ENCODE measurements at places on chromosomes 12 and 14.

- no peak for DNase-seq
Measured at GRCh38 chr12:129927316-129927900, 23.6 kb upstream of the TMEM132D start.

- no peak for DNase-seq
Measured at GRCh38 chr12:17976202-17976601, 113.8 kb downstream of the RERGL start.

DNA sequence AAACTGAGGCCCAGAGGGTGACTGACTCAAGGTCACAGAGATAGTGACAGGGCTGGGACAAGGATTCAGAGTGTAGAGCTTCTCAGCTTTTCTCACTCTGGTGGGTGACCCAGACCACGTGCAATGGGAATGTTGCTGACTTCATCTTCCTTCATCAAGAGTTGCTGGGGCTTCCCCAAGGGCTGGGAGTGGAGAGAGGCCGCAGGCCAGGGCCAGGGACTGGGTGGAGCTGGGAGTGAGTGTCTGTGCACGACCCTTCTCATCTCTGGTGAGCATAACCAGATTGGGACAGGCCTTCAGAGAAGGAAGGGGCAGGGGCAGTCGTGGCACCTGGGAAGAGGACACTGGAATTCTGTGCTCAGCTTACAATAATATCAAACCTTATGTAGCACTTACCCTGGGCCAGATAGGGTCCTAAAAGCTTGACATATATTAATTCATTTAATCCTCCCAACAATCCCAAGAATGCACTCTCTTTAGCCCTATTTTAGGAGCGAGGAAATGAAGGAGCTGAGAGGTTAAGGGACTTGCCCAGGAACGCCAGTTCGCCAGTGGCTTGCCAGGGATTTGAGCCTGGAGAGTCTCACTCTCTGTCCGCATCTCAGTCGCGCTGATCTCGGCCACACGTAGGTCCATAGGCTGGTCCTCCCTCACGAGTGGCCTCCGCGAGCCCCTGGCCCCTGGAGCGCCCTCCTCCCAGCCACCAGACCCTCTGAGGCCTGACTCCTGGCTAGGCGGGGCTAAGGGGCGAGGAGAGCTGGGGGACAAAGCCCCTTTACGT is 15.8 kb downstream of the KRT18 start:
- no peak for DNase-seq

DNA sequence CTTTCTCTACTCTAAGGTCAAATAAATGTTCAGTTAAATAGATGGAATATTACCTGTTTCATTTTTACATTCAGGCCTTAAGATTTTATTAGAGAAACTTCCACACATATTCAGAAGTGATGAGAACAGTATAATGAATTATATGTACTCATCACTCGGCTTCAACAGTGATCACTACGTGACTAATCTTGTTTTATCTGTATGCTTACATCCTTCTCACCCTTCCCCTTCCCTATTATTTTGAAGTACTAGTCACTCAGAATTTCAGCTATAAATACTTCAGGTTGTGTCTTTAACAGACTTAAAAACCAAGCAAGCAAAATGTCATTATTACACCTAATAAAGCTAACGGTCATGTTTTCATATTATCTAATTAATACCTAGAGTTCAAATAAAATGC is 34.9 kb downstream of the ETV6 start:
- DNase-seq, result no peak

DNA sequence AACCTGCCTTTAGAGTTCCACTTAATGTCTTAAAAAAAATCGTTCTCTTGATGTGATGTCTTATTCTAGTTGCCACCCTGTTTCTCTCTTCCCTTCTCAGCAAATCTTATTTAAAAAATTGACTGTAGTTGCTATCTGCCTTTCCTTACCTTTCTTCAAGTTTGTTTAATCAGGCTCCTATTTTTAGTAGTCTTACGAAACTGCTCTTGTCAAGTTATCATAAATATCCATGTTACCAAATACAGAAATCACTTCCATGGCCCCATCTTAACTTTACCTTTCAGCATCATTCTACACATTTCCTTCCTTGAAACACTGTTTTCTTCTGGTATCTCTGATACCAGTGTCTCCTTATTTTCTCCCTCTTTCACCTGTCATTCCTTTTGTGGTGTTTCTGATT is 227.3 kb downstream of the ERC1 start:
- DNase-seq, result no peak

GRCh38 chr12:54227376-54227775 is 38.6 kb upstream of the SMUG1 start:
- DNase-seq, result no peak

DNA sequence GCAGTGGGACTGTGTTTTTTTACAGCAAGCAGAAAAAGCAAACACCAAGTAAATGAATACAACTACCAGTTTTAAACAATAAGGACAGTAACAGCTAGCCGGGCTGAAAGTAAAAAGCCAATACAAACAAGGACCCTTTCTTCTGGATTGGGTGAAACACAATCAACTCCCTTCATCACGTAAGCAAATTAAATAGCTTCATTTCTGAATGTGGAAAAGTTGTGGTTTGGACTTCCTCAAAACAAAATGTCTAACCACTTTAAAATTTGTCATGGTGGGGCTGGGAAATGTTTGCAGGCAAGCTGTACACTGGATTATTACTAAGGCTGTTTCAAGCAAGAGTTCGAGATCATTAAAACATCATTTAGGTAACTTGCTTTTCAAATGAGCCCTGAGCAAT is 47.4 kb downstream of the TCHP start:
- no peak for DNase-seq

DNA sequence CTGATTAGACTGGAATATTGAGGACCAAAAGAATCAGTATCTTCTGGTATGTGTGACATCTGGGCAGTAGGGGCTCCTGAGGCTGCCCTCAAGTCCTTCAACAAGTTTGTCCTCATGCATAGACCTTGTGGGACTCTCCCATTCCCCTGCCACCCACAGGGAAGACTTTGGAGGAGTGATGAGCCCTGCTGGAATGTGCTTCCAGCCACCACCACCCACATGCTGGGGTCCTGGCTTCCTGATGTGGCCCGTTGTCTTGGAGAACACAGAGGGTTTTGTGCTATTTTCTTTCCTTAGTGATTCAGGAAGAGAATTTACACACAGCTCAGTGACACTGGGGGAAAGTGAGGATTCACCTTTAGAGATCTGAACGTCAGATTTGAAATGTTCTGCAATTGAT is 29.2 kb upstream of the SEL1L start:
- DNase-seq, result no peak

- DNase-seq, result no peak
Measured at GRCh38 chr14:23415821-23416778, 8.0 kb upstream of the MYH6 start.

GRCh38 chr14:73878436-73878835 is 8.2 kb upstream of the ZNF410 start:
- no peak for DNase-seq

GRCh38 chr12:121883315-121883660 is 5.3 kb upstream of the PSMD9 start:
- no peak for DNase-seq

- no peak for DNase-seq
Measured at GRCh38 chr14:45247427-45247826, 5.6 kb downstream of the MIS18BP1 start.

GRCh38 chr14:75566321-75566720 is 12.1 kb upstream of the FLVCR2 start:
- no peak for DNase-seq

GRCh38 chr12:75705749-75706711 is 194.6 kb upstream of the KRR1 start:
- DNase-seq, result peak; percentile 47

DNA sequence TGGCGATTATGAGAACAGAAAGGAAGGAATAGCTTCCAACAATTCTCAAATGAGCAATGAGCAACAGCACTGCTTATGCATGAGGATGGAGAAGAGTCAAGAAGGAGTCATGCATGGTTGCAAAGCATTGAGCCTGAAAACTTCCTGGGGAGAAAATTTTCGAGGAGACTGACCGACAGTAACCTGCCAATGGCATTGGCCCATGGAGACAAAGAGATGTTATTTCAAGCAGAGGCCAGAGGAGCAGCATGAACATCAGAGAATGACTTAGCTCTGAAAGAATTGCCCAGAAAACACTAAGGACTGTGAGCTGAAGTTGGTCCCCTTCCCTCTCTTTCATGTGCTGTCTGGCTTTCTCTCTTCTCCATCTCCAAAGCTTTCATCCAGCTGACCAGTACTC is 343.4 kb downstream of the ADAMTS20 start:
- no peak for DNase-seq
